Activated T-cell treated with anti-CD3 and anti-CD28 coated beads, Interleukin-2, amount 50 U/mL, for 24 hours (primary cell): ENCODE measurements at places on chromosomes 12 and 14.

DNA sequence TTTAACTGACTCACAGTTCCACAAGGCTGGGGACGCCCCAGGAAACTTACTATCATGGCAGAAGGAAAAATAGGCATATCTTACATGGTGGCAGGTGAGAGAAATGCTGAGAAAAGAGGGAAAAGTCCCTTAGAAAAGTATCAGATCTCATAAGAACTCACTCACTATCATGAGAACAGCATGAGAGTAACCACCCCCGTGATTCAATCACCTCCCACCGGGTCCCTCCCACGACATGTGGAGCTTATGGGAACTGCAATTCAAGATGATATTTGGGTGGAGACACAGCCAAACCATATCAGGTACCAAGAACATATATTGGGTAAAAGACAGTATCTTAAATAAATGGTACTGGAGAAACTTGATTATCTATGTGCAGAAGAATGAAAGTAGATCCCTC, 100.3 kb upstream of the FAR2 start:
- no peak for DNase-seq

- DNase-seq = no peak
These were observed 184.7 kb downstream of the TSPAN9 start for GRCh38 chr12:3261782-3262359.

GRCh38 chr12:77104792-77105191, 39.4 kb upstream of the E2F7 start:
- DNase-seq = no peak

- no peak for DNase-seq
These were observed 169.2 kb downstream of the SLC41A2 start for GRCh38 chr12:104788840-104789271.

DNA sequence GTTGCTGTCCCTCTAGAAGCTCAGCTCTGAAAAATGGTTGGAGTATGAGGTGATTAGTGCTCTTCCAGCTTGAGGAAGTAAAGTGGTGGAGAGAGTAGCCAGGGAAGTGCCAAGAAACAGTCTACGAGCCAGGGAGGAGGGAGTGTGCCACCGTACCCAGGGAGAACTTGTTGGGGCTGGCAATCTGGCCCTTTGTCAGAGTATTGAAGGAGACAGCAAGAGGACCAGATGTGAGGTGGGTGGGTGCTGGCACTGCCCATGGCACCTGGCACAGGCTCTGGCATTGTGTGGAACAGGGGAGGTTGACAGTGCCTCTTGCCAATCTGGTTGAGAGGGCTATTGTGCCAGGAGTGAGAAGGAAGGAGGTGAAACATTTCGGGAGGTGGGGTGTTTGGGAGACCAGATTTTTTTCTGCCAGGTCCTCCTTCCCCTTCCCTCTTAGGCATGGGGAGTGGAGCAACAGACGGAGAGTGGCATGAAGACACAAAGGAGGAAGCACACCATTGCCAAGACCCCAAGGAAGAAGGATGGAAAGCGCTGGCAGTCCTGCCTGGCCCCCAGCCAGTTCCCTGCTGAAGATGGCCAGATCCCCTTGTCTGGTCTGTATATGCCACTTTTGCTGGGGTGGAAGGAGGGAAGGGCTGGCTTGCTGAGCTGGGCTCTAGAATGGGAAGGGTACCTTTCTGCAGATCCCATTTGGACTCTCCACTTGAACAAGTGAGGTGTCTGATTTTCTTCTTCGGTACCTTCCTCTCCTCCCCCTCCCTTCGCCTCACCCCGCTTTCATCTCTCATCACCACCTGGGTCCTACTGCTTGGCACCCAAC, 37.5 kb downstream of the ZFHX2 start:
- DNase-seq = no peak

DNA sequence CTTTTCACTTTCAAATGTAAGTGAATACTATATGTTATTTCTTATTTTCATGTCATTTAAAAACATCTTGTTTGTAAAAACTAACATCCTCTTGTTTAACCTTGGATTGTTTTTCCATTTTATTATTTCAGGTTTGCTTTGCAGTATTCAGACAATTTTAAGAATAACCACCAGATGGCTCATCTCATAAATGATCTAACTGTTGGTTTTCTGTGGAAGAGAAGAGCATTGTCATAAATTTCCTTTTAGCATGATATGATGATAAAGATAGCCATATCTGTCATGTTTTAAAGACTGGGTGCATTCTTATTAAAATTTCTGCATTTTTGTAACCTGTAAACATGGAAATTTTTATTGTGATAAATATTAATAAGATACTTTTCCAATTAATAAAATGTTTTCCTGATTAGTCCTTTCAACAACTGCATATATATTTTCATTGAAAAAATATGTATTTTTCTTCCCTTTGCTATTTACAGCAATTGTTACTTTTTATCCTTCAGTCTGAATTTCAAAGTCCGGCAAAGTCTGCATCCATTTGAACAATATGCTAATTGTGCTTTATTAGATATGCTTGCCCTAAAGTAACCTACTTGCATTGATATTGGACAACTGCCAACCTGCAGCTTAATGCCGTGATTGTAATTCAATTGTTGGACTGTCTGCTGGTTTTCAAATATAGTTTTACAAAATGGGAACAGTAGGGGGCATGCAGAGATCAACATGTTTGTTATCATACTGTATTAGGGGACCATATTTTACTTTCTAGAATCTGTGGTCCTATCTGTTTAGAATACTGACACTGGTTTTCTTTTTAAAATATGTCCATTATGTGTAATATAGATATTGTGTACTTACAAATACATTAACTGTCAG, 163.4 kb downstream of the GARIN6 start:
- no peak for DNase-seq

DNA sequence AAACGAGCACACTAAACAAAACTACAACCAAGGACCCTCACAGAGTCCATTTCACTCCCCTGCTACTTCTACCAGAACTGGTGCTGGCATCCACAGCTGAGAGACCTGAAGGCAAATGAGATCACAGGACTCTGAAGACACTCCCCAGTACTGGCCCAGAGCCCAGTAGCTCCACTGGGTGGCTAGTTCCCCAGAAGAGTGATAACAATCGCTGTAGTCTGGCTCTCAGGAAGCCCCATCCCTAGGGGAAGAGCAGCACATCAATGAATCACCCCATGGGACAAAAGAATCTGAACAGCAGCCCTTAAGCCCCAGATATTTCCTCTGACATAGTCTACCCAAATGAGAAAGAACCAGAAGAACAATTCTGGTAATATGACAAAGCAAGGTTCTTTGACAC, 190.7 kb upstream of the BMP4 start:
- no peak for DNase-seq

DNA sequence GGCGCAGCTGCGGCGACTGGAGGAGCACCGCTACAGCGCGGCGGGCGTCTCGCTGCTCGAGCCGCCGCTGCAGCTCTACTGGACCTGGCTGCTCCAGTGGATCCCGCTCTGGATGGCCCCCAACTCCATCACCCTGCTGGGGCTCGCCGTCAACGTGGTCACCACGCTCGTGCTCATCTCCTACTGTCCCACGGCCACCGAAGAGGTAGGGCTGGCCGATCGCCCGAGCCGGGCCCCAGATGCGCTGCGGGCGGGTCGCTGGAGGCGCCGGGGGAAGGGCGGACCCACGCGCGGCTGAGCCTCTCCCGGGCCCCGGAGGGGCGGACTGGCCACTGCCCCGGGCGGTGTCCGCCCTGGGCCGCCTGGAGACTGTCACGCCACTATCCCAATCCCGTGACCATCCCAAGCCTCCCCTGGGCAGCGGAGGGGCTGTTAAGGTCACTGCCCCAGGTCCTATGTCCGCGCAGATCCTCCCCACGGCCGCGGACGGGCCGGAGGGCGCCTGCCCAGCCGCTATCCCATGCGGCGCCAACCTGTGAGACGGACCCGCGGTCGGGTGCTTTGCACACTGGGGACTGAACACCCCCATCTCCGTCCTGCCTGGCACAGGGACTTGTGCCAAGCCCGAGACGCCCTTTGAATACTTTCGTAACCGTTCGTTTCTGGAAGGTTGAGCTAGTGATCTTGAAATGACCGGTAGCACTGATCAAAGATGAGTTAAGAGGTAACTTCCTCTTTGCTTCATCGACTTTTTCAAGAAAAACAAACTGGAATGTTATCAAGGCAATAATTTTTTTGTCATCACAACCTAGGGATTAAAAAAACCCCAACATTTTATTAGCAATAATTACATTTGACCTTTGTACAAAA, 725 bp downstream of the CHPT1 start:
- no peak for DNase-seq

DNA sequence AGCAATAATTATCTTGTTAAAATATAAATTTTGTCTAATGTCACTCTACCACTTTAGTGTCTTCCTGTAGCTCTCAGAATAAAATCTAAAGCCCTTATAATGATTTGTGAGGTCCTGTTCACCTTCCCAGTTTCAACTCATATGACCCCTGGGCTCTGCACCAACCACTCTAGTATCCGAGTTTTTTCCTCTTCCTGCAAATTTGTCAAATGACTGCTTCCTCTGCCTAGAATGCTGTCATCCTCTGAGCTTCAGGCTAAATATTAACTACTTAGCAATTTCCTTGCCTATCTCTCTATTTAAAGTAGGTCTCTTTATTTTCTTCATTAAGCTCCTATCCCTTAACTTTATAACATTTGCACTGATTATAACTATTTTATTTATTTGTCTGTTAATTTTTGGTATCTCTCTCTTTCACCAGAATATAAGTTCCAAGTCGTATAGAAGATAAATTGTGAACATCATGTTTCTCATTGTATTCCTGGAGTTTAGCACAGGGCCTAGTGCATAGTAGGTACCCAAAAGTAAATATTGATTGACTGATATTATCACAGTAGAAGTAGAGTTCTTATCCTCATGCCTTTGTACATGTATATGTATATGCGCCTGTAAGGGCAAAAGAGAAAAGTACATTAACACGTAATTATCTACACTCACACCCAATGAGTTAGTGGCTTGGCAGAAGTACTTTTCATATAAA, 196.0 kb downstream of the BCAT1 start:
- DNase-seq = no peak

GRCh38 chr14:73325630-73326299, 88.5 kb downstream of the PAPLN start:
- no peak for DNase-seq

DNA sequence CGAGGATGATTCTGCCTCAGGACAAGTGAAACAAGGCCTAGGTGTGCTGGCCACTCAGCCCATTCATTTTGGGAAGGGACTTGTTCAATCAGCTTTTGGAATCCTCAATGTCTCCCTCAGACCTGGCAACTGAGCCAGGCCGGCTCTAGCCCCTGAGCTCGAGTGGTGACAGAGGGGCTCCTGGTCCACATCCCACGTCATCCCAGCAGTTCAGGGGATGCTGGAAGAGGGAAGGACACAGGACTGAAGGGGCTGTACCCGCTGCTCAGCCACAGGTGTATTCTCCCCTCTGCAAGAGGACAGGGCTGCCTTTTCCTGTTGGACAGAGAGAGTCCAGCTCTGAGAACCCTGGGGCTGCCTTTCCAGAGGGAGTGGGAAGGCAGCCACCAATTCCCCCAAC, 244.6 kb upstream of the SFSWAP start:
- DNase-seq = no peak

DNA sequence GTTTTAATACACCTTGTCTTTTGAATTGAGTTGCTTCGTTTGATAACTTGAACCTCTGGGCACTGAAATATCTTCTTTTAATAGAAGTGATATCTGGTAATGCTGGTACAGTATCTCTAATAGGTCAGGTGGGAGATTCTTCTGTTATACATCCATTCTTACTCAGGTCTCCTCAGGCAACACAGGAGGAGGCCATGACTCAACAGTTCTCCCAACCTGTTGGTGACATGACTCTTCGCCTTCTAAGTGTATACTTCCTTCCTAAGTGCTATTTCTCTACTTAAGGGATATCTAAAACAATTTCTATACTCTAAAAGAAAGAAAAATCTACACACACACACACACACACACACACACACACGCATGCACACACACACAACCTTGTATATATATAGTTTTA, 509.1 kb downstream of the PCNX1 start:
- DNase-seq = no peak

DNA sequence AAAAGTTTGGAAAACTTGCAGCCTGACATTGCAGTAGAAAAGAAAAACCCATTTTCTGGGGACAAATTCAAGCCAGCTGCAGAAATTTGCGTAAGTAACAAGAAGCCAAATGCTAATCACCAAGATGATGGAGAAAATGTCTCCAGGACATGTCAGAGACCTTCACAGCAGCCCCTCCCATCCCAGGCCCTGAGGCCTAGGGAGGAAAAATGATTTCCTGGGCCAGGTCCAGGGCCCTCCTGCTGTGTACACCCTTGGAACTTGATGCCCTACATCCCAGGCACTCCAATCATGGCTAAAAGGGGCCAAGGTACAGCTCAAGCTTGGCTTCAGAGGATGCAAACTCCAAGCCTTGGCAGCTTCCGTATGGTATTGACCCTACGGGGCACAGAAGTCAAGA, 14.5 kb downstream of the IAPP start:
- DNase-seq = no peak

- DNase-seq = no peak
These were observed 371.8 kb upstream of the PRICKLE1 start for GRCh38 chr12:42961395-42961794.

GRCh38 chr12:69633061-69633460, 22.4 kb upstream of the LRRC10 start:
- no peak for DNase-seq

- DNase-seq = no peak
These were observed 3.6 kb downstream of the ZNF839 start for GRCh38 chr14:102323102-102323501.
